ENCODE measurements at places on chromosomes 1 and 21.

- no peak for DNase-seq
These were observed 13.3 kb upstream of the LCE5A start for GRCh38 chr1:152497273-152497672.

DNA sequence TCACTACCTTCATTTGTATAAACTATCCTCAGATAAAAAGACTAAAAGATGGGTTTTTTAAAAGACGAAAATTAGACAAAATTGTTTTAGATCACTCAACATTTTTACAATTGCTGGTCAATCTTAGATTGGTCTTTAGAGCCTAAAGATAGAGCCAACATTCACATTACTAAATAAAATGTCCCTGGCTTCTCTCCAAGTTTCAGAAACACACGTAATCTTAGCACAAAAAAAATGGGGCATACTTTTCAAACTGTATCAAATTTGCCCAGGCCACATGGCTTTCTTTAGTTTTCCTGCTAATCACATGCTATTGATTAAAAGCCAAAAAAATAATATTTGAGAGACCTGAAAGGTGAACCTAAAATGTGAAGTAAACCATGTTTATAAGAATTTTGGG, 288.1 kb downstream of the DPYD start:
- no peak for DNase-seq

DNA sequence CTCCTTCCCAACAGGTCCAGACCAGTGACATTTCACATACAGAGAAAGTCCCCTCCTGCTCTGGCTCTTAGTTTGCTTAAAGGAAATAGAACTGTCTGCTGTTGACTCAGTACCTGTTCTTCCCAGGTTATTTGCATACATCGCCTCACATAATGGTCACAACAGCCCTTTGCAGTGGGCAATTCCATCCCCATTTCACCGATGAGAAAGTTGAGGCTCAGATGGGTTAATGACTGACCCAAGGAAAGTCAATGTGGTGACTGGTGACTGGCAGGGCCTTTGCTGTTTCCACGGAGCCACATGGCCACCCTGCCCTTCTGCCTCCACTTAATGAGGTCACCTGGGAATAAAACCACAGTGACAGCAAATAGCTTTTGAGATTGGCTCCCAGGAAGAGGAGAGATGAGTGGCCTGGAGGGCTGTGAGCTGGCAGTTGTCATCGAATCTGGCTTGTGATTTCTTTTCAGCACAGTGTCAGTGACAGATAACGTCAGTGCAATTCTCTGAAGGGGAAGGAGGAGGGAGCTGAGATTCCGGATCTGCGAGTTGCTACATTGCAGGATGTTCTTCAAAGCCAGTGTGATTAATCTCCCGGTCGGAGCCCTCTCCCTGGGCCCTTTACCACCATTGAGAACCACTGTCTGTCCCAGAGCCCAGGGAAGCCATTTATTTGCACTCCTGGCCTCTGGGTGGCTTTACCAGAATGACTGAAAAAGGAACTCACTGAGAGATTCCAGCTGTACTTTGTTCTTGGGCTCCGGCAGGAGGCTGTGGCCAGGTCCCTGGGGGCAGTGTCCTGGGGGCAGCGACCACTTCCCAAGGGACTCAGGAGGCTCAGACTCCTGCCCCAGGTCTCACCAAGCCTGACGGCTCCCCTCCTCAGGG, 117.2 kb downstream of the CNIH3 start:
- DNase-seq, result no peak

GRCh38 chr1:30545365-30545764, 178.0 kb downstream of the MATN1 start:
- no peak for DNase-seq

- no peak for DNase-seq
These were observed 40.1 kb upstream of the MYSM1 start for GRCh38 chr1:58739856-58740466.

DNA sequence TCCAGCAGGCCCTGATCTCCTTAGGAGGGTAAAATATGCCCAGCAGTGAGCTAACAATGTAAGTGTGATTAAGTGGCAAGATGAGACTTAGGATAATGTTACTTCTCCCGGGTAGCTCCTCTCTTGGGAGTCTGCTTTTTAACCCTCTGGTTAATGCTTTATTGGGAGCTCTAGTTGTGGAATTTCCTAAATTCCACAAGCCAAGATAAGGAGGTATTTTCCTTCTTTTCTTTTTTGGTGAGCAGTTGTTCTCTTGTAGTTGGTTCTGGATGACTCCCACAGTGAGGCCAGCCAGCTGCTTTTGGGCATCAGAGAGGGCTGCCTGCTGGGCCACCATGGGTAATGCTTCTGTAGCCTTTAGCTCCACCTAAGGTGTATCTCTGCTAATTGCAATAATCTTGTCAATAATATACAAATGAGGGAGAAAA, 19.3 kb downstream of the C1orf52 start:
- no peak for DNase-seq

DNA sequence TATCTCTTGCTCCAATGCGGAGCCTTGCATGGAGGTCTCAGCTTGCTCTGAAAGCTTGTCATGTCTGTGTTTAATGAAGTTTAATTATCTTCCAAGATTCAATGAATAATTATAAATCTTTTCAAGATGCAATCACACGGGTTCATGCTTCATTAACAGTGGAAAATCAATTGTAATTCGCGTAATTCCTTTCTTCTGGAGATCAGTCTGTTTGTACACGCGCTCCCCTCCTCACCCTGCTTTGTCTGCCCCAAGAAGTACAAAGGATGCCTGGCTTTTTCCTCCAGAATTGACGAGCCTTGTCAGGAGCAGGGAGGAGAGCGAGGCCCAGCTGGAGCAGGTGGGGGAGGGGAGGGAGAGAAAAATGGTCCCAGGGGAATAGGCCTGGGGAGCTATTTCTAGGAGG, 65.0 kb upstream of the DISP3 start:
- DNase-seq, result no peak

DNA sequence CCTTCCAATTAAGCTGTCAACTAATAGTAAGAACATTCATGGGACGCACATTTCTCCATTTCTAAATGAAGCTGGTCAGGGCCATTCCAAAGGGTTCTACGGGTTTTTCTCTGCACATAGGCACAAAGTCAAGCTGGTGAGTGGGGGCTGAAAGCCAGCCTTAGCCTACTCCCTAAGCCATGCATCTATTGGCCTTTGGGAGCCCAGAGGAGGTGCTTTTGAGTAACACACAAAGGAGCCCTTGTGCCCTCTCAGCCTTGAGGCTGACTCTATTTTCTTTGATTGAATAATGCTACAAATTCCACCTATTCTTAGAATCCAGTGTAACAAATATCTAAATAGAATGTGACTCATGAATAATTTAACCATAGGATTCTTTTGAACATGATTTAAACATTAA, 73.6 kb downstream of the RGS13 start:
- DNase-seq, result no peak

DNA sequence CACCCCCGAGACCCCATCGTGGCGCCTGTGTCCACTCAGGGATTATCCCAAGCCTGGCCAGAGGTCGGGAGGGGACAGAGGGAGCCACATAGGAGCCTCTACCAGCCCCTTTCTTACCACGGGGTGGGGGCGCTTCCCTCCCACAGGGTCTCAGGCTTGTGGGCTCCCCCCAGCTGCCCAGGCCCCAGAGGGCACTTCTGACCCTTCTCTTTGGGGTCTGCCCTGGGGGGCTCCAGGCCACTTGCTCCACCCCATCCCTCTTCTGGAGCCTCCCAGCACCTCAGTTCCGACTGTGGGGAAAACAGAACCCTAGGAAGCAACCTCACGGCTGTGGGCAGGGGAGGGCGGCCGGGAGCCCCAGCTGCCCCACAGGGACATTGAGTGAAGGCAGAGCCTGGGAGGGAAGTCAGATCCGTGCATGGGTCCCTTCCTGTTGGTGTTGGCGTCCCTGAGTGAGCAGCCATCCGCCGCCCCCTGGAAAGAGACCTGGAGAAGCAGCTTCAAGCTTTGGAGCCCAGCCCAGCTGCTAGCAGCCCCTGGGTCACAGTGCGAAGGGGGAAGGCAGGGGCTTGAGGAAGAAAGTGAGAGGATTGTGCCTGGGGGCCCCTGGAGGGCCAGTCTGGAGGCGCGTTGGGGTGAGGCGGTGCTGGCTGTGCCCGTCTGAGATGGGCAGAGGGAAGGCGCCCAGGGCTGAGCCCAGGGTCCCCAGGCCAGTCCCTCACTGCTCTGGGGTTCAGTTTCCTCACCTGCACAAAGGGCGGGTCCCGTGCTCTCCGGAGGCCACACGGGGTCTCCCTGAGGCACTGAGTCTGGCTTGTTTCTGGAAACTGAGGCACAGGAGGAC, 22.1 kb downstream of the RRP1 start:
- no peak for DNase-seq

- no peak for DNase-seq
These were observed 16.9 kb downstream of the CAPN9 start for GRCh38 chr1:230763927-230764591.

DNA sequence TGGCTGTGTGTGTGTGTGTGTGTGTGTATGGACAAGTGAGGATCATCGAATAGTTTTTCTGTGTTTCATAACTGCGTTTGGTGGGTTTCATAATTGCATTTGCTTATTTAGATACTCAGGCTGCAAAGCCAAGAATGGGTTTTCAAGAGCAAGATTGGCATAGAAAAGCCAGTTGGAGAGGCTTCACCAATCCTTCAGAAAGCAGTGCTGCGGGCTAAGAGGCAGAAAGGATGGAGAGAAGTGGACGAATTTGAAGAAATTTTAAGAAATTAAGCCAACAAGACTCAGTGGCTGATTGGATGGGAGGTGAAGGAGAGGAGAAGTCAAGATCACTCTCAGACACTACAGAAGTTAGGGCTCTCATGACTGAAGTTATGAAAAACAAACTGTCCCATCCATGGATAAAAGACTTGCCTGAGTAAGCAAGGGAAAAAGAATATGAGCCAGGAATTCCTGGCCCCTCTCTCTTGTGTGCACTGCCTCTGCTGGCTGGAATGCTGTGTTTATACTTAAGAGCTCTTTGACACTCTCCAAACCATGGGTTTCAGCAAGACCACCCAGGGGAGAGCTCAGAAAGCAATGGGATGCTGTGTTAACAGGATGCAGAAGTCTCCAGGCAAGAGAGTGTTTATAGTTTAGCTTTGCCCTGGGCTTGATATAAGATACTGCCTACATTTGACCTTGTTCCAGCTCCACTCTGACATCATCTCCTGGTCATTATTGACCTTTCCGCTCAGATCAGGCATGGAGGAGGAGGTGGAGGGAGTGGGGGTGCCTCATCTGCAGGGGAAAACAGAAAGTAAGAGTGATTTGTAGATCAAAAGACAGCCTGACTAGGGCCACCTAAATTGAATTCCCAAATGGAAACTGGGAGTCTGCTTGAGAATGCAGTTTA, 232.0 kb upstream of the PLXNA2 start:
- DNase-seq, result no peak

GRCh38 chr21:43907751-43908150, 42.7 kb downstream of the AGPAT3 start:
- DNase-seq, result no peak

DNA sequence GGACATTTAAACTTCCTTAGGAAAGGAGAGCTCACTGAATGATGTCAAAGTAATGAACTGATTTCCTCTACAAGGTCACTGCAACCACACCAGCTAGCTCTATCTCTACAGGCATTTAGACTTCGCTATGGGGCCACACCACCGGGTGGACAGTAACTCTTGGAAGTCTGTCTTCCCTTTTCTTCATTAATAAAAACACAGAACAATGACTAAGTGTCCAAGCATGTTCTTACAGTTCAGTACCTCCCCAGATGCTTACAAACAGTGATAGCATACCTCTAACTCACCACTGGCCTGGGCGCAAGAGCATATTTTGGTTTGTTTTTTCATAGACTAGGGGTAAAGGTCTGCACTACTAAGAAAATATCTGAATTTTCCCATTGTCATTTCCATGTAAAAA, 54.6 kb downstream of the SIM2 start:
- no peak for DNase-seq

GRCh38 chr1:153841463-153841994, 66.3 kb downstream of the SLC27A3 start:
- DNase-seq, result no peak

DNA sequence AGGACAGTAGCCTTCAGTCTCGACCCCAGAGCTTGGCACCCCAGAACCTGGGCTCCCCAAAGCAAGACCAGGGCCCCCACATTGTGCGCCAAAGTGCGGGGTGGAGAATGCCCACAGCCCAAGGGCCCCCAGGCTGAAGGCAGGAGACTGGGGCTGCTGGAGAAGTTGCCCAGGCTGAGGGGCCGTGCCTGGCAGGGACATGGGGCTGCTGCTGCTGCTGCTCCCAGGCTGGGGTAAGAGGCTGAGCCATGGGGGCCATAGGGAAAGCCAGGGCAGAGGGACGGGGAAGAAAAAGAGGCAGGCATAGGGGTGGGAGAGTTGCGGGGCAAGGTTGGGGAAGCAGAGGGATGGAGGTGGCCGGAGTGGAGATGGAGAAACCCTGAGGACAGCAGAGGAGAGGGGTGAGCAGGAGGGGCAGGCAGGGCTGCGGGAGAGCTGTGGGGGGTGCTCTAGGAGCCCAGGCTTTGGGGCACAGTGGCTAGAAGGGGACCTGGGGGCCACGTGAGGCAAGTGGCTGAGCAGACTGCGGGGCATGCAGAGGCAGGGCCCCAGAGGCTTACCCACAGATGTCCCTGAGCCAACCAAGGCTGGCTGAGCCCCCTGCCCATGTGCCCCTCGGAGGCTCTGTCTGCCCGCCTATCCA, 18.9 kb downstream of the SLC27A3 start:
- no peak for DNase-seq

DNA sequence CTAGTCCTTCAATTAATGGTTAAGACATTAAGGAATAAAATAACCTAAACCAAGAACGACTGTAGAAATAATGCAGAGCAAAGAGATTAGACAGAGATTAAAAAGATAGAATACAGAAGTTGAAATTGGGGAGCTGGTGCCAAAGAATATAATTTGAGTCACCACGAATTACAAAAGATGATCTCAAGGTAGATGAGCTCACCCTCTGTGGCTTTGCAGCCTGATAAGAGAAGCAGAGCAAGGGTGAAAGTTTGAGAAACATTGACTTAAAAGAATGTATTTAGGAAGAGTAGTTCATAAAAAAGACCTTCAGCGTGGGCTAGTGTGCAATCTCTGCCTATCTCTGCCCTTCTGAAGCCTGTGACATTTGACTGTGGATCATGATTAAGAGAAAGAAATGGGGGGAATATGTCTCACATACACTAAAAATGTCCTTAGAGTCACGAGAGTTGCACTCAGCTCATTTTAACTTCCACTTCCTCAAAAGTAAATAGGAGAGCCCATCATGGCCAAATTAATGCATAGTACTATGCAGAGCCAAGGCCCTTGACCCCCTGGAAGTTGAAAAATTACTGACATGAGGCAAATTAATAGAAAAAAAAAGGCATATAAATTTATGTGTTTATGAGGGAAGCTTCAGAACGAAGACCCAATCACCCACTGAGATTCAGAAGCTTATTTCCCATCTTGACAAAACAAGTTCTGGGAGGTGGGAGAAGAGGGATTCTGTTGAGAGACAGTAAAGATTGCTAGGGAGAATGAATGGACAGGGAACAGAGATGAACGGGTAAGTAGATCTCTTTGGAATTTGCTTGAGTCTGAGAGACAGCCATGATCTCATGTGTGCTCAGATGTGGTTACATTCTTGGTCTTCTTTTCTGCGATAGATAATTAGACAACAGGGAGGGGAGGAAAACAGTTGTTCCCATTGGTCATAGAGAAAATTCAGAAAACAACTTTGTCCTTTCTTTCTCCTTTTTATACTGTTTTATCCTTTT, 395.4 kb upstream of the LRRC7 start:
- no peak for DNase-seq

GRCh38 chr1:200328379-200328778, 81.5 kb downstream of the ZNF281 start:
- no peak for DNase-seq
